Activated naive CD4-positive, alpha-beta T cell (primary cell): ENCODE measurements at places on chromosomes 12 and 14.
A peak's percentile ranks its signal among the peaks of the same experiment; 100 is the strongest.

GRCh38 chr12:38689704-38690103 is 215.7 kb downstream of the CPNE8 start:
- no peak for DNase-seq

DNA sequence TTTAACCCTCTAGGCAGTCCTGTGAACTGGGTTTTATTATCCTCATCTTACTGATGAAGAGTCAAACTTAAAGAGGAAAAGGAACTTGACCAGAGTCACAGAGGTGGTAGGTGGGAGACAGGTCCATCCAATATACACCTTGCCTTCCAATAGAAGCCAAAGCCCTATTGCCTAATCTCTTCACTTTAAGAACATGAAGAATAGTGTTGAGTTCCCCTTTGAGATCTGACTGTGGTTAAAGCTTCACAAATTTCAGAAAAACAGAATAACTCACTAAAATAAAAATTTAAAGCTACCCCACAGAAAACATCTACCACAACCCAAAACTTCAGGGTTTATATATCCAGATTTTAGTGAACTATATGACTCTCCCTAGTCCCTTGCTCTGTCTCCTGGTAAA is 115.4 kb downstream of the ETV6 start:
- DNase-seq, result no peak

DNA sequence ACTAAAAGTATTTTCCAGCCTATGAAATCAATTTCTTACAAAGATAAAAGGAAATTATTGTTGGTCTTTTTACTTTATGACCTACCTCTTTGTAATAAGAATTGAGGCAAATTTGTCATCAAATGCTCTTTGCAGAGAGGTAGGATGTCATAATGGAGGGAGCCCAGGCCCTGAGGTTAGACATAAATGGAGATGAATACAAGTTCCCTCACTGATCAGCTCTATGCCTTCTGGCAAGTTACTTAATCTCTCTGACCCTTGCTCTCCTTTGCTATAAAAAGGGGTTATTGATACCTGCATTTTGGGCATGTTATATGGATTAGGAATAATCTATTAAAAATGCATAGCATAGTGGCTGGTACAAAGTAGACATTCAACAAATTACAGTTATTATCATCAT is 146.9 kb upstream of the KRR1 start:
- no peak for DNase-seq

DNA sequence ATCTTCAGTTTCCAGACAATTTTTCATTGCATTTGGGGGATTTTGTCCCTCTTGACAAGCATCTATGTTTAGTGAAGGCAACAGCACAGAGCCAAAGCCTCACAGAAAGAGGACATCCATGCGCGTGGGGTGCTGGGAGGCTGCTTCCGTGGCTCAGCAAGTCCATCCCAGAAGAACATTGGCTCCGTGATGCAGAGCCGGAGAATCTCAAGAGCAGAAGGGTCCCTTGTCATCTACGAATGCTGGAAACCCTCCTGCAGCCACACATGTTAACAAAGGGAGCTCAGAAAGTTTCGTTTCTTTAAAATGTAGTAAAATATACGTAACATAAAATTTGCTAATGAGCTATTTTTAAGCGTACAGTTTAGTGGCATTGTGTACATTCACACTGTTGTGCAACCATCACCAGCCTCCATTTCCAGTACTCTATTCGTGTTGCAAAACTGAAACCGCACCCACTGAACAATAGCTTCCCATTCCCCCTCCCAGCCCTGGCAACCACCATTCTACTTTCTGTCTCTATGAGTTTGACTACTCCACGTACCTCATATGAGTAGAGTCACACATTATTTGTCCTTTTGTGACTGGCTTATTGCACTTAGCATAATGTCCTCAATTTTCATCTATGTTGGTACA is 185.9 kb downstream of the TTC7B start:
- DNase-seq, result no peak

GRCh38 chr12:12018454-12018853 is 52.3 kb upstream of the BCL2L14 start:
- no peak for DNase-seq

GRCh38 chr12:108630481-108631207 is 3.0 kb downstream of the SELPLG start:
- no peak for DNase-seq

DNA sequence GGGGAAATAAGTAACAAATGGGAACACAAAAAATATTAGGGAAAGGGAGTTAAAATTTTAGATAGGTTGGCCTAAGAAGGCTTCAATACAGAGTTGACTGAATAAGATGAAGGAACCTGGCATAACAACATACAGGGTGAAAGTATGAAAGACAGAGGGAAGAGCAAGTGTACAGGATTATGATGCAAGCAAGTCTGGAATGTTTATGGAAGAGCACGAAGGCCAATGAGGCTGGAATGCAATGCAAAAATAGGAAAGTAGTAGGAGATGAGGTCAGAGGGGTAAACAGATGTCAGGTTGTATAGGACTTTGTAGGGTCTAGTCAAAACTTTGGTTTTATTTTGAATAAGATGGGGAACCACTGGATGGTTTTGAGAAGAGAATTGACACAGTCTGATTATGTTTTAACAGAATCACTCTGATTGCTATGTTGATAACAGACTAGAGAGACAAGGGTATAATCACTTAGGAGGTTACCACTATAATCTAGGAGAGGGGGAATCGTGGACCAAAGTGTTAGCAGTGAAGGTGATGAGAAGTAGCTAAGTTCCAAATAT is 96.8 kb downstream of the OSBPL8 start:
- DNase-seq, result no peak

DNA sequence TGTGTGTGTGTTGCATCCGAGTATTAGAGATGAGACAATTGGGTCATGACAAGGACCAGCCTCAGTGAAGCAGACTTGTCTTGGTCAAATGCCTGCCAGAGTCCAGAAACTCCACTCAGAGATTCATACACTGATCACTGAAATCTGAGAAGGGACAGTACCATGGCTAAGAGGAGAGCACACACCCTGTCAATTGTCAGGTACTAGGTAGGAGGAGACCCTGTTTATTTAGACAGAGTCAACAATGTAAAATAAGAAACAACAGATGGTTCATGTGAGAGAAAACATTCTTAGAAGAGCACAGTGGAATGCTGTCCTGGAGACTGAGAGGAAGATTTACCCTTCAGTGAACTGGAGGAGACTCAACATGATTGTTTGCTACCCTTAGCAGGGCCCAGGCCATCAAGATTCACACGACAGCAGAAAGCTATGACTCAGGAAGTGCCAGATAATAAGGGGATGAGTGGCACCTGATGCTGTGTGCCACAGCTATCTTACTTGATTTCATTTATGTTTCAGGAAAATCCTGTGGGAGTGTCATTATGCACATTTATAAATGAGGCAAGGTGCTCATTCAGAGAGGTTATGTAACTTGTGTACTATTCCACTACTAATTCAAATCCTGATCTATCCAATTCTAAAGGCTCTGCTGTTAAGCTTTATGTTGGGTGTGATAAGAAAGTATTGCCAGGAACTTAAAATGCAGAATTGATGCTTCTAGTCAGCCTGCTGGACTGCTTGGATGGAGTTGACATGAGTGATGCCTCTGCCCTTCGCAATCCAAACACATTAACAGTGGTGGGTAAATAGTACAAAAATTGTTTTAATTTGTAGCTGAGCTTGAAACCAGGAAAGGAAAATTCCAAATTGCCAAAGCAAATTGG is 136.6 kb upstream of the NEDD1 start:
- no peak for DNase-seq

DNA sequence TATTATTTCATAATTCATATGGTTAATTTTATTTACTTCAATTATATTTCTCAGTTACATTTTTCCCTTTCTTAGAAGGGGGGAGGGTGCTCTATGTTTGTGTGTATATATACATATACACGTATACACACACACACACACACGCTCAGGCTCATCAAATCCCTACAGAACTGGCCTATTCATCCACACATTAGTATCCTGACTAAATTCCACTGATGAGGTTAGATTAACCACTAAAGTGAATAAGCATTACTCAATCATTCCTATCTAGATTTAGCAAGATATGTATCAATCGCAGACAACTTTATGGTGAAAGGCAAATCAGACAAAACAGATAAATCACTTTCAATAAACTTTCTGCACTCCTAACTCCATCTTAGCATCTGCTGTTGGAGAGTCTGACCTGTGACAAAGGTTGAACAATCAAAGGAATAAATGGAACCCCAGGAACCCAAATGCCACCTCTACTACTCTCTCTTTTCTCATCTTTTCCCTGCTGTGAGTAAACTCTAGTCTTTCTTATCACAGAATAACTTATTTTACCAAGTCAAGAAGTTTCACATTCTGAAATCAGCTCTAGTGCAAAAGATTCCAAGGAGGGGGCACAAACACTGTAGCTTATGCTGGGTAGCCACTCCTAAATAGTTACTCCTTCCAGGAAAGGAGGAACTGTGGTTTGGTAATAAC is 67.6 kb downstream of the RALGAPA1 start:
- DNase-seq, result no peak

DNA sequence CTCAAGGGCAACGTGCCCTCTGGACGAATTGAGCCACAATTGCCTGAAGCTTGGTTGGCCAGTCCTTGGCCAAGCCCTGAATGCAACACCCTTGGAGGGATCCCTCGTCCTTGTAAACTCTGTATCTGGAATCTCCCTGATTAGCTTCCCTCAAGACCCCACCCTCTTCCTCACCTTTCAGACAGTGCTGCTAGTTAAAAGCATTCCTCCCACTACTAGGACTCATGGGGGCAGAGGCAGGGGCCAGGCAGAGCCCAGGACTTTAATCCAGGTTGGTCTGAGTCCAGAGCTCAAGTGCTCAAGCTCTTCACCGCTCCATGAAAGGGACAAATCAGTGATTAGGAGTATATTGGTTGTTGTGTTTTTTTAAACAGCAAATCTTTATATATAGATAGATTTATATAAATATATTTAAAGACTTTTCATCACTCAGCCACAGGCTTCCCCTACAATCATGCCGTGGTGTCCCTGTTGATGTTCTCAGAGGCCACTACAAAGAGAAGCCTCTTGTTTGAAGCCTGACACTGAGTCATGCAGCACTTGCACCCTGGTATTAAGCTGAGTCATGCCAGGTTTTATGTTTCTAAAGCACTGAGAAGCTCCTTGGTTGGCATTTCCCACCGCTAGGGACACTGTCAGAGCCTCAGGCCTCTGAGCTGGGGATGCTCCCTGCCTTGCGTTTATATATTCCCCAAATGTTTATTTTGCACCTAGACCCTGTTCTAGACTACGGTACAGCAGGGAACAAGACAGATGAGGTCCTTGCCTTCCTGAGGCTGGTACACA is 53.8 kb upstream of the GSC start:
- DNase-seq, result no peak

- DNase-seq, result no peak
Measured at GRCh38 chr12:107406932-107407331, 278.7 kb upstream of the PWP1 start.

- no peak for DNase-seq
Measured at GRCh38 chr14:102901633-102902032, 20.8 kb upstream of the AMN start.

DNA sequence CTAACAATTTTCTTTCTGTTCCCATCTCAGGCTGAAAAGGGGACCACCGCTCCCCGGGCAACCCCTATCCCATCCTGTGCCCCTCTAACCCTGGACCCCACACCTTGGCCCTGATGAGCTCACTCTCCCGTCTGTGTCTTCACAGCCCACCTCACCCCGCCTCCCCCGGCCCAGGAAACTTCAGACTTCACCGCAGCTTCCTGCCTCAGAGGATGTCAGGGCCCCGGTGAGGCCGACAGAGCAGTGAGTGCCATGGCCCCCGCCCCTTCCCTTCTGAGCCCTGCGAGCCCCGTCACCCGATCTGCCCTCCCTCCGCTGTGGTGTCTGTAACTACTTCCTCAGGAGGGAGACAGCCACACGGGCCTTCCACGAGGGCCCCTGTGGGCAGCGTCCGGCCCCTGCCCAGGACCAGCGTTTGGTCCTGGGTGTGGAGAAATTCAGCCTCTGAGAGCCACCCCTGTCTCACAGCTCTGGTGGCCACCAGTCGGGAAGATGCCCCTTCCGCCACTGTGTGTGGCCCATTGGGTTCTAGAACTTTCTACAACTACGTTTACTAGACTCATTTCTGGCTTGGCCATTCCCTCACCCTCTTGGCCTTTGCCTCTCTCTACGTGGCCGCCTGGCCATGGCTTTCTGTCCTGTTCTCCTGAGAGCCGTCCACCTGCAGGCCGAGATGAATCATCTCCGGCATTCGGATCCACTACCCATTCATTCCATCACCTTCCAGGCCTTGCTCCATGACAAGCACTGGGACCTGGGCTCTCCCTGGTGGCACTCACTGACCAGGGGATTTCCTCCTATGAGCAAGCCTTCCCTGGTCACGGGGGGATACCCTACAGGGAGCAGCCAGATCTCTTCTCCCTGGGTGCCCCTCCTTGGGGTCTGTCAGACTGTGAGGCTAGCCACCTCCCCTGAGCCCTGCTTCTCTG is 3.4 kb downstream of the RHOF start:
- DNase-seq, result peak; percentile 89

- no peak for DNase-seq
Measured at GRCh38 chr12:6961695-6962284, 8.7 kb downstream of the PHB2 start.

GRCh38 chr12:131049549-131050339 is 96.0 kb downstream of the ADGRD1 start:
- DNase-seq, result no peak

DNA sequence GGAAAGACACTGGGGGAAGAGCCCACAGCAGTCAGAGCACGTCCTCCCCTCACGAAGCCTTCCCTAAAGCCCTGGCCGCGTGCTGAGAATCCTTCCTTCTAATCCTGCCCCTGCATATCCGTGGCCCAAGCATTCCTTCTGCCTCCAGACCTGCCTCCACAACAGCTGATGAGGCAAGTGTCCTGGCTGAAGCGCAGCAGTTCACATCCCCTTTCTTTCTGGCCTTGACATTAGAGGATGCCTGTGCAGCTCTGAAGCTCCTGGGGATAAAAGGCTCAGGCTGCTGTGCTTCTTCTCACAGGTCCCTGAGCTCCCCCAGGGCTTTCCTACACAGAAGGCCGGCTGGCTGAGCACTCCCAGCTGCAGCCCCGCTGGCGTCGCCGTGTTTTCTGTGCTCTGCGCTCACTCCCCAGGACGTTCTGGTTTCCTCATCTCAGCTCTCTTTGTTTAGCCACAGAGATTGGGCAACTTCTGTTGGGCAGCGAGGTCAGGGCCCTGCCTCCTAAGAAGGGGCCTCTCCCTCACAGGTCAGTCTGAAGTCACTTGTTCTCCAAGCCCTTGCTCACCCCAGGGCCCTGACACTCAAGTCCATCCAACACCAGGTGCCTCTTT is 45.8 kb downstream of the NINJ2 start:
- no peak for DNase-seq

GRCh38 chr12:23927907-23928306 is 21.6 kb downstream of the SOX5 start:
- no peak for DNase-seq

- no peak for DNase-seq
Measured at GRCh38 chr14:30221546-30221945, 293.9 kb upstream of the PRKD1 start.

DNA sequence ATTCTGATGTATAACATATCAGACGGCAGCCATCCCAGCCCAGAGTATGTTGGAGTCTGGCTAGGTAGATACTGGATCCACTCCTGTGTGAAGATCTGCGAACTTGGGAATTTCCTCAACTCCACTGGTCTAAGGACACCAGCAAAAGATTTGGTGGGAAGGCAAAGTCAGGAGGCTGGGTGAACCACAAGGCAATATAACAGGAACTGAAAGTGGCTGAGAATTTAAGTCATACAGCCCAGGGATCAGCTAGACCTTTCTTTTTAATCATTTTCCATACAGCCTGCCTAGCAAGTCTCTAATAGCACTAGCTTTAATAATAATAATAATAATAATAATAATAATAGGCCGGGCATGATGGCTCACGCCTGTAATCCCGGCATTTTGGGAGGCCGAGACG is 34.8 kb downstream of the BRAP start:
- DNase-seq, result no peak
